ENCODE measurements at places on chromosomes 1 and 21.

DNA sequence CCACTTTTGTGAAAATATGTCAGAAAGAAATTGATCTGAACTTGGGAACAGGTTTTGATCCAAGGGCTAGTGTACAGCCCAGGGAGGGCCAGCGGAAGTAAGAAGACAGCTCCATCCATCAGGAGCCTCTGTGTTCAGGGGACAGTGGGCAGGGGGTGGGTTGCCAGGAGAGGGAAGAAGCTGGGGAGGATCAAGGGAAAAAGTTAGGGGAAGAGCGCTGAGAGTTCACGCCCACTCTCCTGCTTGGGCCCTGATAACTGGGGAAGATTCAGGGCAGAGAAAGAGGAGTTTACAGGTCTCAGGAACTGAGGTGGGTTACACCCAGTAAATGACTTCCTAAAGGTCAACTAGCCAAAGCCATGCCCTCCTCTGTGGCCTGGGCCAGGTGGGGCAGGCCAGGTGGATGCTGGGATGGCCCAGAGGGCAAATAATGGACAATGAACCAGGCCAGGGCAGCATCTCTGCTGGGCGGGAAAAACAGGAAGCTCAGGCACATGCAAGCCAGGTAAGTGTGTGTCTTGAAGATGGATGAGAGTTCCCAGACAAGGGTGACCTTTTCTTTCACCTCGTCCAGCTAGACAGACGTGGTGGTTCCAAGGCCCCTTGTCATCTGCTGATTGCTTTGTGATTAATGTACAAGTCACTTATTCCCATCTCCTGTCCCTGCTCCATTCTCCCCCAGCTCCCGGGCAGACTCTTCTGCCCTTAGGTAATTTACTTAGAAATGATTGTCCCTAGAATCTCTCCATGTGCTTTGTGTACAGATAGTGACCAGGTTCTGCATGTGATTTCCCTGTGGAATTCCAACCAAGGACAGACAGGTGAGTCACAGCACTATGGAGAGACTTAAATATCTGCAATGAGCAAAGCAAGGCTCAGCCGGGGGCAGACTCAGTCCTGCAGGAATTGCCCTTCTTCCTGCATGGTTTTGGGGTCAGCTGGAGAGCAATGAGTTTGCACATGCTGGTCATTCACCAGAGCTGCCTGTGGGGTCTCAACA lies 57.0 kb downstream of the MDM4 start:
- DNase-seq, result no peak

GRCh38 chr1:167524651-167525050 lies 6.3 kb upstream of the CD247 start:
- no peak for DNase-seq

- no peak for DNase-seq
Observed at GRCh38 chr1:66532798-66533783, 862 bp upstream of the SGIP1 start.

DNA sequence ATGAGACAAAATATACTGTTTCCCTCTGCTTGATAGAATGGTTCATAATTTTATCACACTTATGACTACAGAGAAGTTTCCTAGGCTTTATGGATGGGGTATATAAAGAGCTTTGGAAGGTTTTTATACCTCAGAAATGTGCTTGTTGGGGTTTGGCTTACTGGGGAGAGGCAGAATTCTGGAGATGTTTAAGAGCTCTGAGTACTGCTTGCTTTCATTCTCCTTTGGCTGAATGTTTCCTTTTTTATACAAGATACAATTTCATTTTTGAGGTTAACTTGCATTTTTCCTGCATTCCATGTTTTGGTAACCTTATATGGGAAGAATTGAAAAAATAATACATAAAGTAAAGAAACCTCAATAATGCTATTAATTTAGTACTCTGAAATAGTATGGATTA lies 157.7 kb upstream of the COL11A1 start:
- DNase-seq, result no peak
